ENCODE measurements at places on chromosomes 5 and 9.
A peak's percentile ranks its signal among the peaks of the same experiment; 100 is the strongest.

DNA sequence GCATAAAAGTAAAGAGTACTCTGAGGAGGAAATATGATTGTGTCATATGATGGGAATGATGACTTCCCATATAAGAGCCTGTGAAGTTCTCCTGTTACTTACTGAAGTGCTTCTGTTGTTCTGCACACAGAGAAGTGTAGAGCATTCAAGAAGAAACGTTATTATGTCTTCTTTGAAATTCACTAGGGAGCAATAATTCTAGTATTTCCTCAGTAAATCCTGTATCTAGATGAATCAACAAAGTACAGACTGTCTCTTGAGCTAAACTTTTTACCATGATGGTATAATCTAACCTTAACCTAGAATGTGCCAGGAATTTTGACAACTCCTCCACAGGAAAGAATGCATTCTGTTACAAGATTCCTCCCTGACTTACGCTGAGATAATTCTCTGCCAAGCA lies 18.9 kb upstream of the GHR start:
- no peak for DNase-seq

- no peak for DNase-seq
Observed at GRCh38 chr5:114977979-114978573, 191.6 kb downstream of the TRIM36 start.

- DNase-seq = no peak
Observed at GRCh38 chr5:151058891-151059489, 21.8 kb downstream of the TNIP1 start.

DNA sequence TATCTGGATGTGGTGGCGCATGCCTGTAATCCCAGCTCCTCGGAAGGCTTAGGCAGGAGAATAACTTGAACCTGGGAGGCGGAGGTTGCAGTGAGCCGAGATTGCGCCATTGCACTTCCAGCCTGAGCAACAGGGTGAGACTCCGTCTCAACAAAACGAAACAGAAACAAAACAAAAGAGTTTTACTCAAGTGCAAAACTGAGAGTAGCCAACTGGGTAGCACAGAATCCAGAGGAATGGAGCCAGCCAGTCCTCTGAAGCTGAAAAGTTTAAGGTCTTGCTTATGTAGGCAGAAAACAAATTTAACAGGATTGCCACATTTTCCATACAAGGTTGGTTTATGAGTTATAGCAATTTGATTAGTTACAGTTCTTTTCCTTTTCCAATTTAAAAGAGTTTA lies 32.0 kb downstream of the SPIN1 start:
- no peak for DNase-seq

DNA sequence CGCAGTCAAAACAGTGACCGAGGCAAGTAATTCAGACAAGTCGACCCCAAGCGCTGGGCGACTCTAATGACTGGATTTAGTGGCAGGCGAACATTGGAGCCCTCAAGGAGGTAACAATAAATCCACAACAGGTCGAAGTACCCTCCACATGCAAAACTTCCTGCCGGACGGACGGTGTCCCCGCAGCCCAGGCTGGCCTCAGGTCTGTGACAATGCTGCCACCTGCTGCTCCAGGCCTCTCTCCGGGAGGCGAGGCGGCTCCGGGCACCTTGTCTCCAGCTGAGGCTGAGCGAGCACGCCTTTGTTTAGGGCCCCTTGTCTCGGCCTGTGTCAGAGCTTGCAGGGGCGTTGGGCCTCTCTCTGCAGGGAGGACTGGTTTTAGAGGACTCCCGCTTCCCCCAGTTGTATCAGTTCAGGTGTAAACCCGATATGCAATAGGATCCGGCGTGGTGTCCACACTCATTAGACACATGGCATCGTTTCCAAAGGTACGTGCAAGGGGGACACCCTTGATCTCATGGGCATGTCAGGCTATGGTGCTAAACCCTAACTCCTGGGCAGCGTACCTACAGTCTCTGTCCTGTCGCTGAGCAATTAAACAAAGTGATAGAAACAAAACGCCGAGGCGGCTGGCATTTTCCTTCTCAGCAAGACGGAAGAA lies 628.0 kb upstream of the ADAMTS16 start:
- peak; percentile 78 for DNase-seq

DNA sequence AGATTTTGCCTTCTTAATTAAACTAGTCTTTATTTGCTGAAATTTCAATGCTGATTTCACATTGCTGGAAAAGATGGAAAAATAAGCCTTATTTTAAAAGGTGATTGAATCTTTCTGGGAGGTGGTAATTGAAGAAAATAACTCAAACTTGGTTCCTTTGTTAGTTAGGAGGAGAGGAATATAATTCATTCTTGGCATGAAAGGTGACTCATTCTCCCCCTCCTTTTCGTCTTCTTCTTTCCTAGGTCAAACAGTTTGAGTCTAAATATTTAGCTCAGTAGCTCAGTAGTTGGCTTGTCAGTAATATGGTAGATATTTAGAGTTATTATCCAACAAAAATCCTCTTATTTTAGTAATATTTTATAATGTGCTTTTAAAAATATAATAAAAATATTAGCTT lies 353.9 kb upstream of the MEF2C start:
- no peak for DNase-seq

DNA sequence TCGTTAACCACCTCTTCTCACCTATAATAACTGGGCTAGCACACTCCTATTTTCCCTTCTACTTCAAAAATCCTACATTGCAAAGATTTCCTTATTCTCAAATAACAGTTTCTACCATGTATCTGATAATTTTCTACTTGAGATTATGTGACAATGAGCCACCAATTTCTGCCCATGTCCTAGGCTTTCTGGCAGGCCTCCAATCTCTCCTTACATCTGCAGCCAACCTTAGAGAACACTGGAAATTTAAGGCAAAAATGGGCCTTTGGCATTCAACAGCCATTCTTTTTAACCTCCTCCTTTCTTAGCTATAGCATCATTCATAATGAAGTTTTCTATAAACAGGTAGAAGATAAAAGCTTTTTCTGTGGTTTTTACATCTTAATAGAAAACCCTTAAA lies 225.1 kb downstream of the ARRDC3 start:
- no peak for DNase-seq

DNA sequence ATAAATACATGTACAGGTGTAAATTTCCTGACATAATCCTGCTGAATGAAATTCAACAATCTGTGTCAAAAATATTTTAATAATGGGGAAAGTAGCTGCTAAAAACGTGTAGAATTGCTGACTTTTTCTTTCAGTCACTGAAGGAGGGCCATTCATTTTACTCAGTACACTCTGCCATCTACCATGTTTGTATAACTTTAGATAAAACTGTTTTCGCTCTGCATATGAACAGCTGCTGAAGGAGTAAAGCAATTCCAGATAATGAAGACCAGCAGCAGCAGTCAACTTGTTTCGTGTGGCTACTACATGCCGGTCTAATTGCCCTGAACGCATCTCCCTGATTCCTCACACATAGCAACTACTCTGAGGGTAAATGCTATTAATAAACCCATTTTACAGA lies 380.5 kb downstream of the SPOCK1 start:
- no peak for DNase-seq

DNA sequence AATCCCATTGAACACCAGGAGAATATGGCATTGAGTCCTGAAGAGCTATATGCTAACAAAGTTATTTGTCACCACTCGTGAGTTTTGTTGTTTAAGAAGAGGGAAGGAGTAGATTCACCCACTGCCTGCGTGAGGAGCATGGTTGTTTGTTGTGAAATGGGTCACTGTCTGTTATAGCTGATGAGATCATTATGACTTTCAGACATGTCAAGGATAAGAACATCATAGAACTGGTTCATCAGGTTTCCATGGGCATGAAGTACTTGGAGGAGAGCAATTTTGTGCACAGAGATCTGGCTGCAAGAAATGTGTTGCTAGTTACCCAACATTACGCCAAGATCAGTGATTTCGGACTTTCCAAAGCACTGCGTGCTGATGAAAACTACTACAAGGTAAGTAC lies 76.9 kb downstream of the SYK start:
- no peak for DNase-seq

GRCh38 chr5:133902511-133903118 lies 65.8 kb downstream of the C5orf15 start:
- DNase-seq = peak; percentile 35

GRCh38 chr5:38546691-38547146 lies 9.7 kb downstream of the LIFR start:
- no peak for DNase-seq

DNA sequence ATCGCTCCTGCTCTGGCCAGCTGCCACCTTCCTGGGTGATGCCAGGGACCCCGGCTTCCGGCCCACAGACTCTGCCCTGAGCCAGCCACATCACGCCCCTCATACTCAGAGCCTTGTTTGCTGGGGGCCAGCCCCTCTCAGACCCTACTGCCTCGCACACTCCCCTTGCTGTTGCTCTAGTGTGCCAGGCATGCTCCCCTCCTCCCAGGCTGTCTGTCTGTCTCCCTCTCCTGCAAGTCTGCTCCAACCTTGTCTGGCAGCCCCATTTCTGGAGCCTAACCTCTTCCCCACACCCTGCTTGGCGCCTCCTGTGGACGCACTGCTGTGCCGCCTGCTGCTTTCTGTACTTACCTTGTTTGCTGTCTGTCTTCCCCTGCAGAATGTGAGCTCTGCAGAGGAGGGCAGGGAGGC lies 184.7 kb downstream of the HSPA4 start:
- DNase-seq = no peak

- no peak for DNase-seq
Observed at GRCh38 chr5:118060833-118061232, 927.5 kb downstream of the DTWD2 start.

GRCh38 chr9:33129886-33130881 lies 37.0 kb downstream of the B4GALT1 start:
- no peak for DNase-seq
